Activated T-helper 9 cell treated with anti-CD3 and anti-CD28 coated beads, Interleukin-2, amount 50 U/mL, for 16 hours (primary cell): ENCODE measurements at places on chromosomes 2 and 18.

GRCh38 chr2:40421631-40422297, 30.1 kb downstream of the SLC8A1 start:
- DNase-seq, result no peak

DNA sequence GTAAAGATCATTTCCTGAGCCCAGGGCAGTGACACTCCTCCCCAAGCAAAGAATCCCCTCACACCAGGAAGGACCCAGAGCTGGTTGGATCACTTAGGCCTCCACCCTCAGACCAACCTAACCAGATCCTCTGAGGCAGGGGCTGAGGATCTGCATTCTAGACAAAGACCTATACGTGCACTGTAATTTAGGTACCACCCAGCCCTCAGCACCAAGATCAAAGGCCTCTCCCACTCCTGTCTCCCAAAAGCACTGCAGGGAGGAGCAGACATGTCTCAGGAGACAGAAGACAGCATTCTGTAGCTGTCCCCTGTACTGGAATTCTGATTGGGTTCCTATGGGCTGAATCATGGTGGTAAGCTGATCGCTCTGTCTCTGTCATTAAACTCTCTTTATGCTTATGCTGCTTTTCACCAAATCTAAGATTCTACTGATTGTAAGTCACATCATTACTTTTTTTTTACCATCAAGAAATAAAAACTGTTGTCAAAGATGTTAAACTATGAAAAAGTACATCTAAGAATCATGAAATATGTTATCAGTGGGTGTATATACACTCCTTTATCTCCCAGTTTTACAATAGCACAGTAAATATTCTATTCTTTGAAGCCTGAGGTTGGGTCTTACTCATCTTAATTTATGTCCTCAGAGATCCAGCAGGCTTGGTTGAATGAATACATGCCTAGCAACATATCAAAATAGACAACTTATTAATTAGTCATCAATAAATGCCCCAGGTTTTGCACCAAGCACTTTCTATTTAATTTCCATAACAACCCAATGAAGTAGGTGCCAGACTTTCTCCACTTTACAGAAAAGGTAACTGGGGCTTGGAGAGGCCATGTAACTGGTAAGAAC, 28.3 kb downstream of the MCFD2 start:
- DNase-seq, result no peak

DNA sequence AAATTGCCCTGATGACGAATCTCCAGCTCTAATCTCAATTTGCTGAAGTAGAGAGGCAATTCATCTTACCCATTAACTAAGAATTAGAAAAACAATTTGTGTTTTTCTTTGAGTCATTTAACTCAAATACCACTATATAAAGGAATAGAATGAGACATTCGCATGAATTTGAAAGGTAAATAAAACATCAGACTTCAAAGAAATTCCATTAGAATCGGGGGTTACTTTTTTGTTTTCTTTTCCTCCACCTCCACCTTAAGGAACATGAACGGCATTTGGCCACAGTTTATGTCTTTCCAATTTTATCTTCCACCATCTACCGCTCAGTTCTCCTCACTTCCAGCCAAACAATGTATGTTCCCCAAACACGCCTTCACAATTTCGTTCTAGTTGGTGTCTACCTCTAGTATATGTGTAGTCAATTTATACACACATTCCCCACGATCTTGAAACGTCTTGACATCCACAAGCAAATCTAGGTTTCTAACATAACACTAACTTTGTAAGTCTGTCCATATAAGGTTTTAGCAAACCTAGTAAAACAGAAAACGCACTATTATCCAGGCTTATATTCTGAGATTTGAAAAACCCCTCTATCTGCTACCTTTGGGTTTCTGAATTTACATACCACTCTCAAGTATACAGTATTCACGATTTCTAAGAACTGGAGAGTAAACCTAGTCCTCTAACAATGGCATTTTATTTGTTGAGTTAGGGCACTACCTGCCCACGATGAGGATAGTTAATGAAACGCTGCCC, 1.2 kb upstream of the SMCHD1 start:
- no peak for DNase-seq

- no peak for DNase-seq
These were observed 71.8 kb downstream of the APOB start for GRCh38 chr2:20972110-20972509.

GRCh38 chr2:75480971-75481836, 79.5 kb downstream of the EVA1A start:
- DNase-seq, result no peak

- DNase-seq, result no peak
These were observed 600.1 kb upstream of the FSHR start for GRCh38 chr2:49754381-49754780.

DNA sequence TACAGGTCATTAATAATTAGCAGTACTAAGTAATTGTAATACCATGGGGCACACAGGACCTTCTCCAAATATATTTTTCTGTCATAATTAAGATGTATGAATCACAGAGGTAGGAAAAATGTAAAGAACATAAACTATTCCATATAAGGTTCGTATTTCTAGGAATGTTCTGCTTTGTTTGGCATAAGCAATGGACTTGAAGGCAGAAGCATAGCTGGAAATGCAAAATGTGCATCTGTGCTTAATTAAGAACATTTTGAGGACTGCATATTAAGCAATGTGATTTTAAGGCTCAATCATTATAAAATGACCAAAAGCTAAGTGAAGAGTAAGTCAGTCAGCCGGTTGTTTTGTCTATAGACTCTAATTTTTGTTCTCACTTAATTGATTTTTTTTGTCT, 123.2 kb downstream of the RBM43 start:
- no peak for DNase-seq

DNA sequence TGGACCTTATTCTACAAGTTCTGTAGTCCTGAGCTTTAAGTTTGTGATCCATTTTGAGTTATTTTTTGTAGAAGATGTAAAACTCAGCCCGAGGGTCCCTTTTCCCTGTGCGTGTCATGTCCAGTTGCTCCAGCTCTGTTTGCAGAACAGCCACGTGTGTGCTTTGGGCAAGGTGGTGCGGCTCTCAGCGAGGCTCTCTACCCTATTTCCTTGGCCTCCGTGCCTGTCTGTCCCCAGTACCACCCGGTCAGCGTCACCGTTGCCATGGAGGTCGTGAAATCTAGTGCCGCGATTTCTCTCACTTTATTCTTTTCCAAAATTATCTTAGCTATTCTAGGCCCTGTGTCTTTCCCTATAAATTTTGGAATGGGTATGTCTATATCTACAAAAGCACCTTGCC, 141.0 kb upstream of the CTDP1 start:
- DNase-seq, result no peak

- no peak for DNase-seq
These were observed 22.1 kb downstream of the ACADL start for GRCh38 chr2:210203147-210203546.

DNA sequence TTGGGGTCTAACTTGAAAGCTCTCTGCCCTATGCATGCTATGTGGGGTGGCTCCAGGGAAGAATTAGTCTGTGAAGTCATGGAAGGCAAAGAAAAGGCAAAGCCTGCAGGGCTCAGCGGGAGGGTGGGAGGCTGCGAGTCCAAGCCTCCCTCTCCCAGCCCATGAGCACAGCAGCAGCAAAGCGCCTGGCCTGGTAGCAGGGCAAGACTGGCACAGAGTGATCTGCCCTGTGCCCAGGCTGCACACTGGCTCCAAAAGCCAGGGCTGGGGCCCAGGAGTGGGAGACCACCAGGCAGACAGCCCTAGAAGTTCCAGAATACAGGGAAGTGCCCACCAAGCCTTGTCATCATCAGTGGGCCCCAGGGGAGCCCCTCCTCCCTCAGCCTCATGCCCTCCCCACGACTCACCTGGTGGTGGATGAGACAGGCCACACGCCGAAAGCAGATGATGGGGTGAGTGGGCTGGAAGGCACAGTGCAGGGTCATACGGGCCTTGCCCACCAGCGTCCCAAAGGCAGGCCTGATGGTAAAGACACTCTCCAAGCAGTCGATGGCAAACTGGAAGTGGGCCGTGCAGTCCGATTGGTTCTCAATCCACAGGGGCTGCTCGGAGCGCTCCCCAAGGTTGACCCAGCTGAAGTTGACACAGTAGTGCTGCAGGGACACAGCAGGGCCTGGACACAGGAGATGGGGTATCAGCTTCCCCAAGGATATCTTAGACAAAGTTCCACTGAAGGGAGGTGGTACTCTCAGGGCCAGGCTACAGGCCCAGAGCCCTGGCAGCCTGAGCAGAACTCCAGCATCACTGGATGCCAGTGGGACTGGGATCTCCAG, 12.1 kb downstream of the CFAP65 start:
- no peak for DNase-seq

GRCh38 chr2:15825276-15825980, 114.9 kb upstream of the MYCN start:
- DNase-seq, result no peak

DNA sequence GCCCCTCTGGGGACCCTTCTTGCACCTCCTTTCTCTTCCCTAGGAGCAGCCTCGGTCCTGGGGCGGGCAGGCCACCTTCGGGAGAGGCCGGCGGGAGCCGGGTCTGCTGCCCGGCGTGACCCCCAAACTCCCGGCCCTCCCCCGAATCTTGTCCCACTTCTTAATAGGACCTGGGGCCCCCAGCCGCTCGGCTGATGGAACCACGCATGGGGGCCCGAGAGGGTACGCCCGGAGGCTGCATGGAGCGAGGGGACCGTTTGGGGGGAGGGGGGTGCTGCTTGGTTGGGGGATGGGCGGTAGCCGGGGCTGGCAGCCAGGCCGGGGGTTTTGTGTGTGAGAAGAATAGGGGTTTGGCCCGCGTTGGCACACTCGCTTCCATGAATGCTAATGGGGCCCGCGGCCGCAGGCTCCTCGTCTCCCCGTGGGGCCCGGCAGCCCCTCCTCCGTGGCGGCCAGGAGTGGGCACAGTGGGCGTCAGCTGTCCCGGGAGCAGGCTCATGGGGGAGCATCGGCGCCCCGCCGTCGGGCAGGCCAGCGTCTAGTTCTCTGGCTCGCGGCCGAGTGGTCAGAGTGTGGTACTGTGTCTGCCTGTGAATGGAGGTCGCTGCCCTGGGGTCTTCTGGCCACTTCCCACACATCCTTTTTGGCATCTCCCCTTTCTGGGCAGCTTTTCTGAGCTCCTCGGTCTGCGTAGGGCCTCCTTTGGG, 1.0 kb downstream of the GAREM2 start:
- DNase-seq, result no peak

GRCh38 chr2:42653908-42654445, 85.5 kb downstream of the MTA3 start:
- no peak for DNase-seq

- DNase-seq, result no peak
These were observed 105.2 kb downstream of the CCDC85A start for GRCh38 chr2:56288838-56289580.

GRCh38 chr2:179454443-179455171, 190.0 kb upstream of the SESTD1 start:
- DNase-seq, result no peak

DNA sequence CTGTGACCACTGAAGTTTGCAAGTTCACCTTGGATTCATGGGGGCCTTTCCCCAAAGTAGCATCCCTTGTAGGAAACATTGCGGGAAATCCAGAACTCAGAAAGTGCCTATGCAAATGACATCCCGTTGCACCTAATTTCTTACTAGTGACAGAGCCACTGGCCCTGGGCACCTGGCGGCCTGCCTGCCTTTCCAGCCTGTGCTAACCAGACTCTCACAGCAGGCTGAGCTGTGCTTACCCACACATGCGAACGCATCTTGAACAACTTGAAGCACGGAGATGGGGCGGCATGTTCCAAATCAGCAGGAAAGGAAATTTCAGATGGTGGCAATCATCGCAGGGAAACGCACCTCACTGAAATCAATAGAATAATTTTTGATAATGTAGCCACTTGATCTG, 405.8 kb downstream of the TMEM182 start:
- DNase-seq, result no peak

DNA sequence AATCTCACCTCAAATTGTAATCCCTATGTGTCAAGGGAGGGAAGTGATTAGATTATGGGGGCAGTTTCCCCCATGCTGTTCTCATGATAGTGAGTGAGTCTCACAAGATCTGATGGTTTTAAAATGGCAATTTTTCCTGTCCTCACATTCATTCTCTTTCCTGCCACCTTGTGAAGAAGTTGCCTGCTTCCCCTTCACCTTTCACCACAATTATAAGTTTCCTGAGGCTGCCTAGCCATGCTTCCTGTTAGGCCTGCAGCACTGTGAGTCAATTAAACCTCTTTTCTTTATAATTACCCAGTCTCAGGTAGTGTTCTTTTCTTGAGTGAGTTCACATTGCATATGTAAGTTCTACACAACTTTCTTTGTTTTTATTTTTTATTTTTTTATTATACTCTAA, 271.5 kb downstream of the EXOC6B start:
- DNase-seq, result no peak

DNA sequence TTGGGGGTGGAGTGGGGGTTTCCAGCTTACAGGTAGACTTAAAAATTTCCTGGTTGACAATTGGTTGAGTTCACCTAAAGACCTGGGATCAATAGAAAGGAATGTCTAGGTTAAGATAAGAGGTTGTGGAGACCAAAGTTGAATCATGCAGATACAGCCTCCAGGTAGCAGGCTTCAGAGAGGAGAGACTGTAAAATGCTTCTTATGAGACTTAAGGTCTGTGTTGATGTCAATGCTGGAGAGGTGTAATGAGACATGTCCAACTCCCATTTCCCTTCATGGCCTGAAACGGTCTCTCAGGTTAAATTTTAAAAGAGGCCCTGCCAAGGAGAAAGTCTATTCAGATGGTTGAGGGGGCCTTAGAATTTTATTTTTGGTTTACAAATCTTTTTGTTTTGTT, 38.5 kb upstream of the RND3 start:
- no peak for DNase-seq

GRCh38 chr18:22830511-22830910, 102.6 kb upstream of the RBBP8 start:
- no peak for DNase-seq

GRCh38 chr18:3494245-3494526, 44.2 kb downstream of the TGIF1 start:
- no peak for DNase-seq

DNA sequence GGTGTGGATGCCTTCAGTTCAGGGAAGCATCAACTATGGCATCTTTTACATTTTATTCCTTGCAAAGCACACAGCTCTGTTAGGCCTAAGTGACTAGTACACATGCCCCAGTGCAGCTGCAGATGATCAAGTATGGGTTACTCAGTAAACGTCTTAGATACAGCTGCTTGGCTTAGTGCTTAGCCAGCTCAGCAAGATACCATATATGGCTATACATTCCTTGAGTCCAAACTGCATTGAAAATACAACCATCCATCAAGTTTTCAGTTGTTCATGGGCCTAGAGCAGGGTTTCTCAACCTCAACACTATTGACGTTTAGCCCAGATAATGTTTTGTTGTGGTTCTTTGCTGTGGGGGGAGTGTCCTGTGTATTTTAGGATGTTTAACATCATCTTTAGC, 769.9 kb downstream of the TSN start:
- no peak for DNase-seq
